ENCODE measurements at places on chromosomes 11 and 22.
A peak's percentile ranks its signal among the peaks of the same experiment; 100 is the strongest.

DNA sequence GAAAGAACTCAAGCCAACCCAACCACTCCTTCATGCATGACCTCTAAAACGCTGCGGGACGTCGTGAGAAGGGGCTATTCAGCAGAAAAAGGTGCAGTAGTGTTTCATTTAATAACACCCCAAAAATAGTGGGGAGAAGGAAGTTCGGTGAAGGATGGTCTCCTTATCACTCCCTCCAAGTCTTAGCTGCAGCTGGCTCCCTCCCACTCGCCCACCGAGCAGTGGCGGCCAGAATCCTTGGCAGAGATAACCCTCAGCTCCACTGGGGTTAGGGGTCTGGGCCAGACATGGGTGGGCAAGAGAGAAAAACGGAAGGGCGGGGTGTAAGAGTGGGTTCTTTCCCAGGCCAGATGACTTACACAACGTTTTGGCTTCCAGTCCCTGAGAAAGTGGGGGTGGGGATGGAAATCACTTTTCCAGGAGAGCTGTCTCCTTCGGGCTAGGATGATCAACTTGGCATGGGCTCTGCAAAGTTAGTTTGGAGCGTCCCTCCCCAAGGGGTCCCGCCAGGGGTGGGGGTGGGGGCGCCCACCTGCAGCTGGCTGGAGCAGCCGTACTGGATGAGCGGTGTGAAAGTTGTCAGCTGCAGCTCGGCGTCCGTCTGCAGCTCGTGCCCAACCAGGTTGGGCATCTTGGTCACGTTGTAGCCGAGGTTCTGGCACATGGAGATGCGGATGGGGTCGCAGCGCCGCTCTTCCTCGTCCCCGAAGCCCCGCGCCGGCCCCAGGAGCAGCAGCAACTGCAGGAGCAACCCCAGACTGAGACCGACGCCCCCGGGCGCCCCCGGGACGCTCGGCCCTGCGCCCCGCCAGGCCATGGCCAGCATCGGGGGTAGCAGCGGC is 705 bp downstream of the FZD4 start:
- DNase-seq, result no peak

GRCh38 chr11:117916956-117917355 is 12.2 kb downstream of the TMPRSS13 start:
- no peak for DNase-seq

- DNase-seq, result no peak
These were observed 8.5 kb downstream of the MYRF start for GRCh38 chr11:61760946-61761345.

DNA sequence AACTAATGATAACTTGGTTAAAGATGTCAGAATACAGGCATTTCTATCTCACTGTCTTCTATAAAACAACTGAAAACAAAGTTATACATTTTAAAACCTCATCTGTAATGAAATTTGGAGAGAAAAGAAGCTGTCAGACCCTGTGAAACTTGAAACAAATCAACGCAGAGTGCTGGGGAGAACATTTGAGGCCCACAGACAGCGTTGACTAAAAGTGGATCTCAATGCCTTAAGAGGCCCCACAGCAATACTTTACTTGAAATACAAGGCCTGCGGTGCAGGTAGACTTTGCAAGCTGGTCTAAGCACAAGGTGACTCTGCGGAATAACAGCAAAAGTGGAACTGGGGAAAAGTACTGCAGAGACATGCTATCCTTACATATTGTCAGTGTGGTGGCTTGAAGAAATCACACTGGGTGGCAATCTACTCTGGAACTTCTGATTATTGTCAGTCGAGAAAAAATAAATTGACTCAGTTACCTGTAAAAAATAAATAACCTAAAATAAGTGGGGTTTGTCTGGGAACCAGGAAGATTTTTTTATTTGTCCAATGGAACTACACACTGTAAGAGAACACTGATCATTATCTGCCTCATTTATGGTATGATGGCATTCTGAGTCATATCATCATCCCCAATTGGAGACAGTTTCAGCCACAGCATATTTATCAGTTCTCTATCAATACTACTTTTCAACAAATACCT is 138.9 kb downstream of the LUZP2 start:
- DNase-seq, result no peak

DNA sequence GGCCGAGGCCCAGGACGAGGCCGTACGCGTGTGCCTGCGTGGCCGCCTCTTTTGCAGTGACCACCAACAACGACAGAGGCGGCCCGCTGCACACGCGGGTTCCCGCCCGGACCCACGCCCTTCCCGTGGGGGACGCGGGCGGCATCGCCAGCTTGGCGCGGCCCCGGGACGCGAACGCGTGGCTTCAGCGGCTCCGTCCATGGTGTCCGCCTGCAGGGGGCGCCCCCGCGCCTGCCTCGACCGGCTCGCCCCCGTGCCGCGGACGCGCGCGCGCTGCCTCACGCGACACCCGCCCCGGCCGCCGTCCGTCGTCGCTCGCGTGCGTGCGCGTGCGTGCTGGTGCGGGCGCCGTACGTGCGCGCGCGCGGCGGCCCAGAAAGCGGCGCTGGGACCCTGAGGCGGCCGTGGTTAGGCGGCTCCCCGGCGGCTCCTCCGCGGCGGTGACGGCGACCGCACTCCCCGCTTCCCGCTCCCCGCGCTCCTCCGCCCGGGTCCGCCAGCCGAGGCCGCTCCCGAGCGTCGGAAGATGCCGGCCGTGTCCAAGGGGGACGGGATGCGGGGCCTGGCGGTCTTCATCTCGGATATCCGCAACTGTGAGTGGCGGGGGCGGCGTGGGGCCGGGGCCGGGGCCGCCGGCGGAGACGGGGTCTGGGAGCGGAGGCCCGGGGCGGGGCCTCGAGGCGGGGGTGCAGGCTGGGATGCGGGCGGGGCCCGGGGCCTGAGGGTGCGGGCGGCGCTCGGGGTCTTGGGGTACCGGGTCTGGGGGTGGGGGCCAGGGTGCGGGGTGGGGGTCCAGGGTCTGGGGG is at the start of gene AP2A2:
Gene AP2A2, plus strand, starts transcription at position 375 of the 806 bp plus-strand sequence. Its CDS starts 152 bp downstream, at position 527.
- DNase-seq, result peak; percentile 73

DNA sequence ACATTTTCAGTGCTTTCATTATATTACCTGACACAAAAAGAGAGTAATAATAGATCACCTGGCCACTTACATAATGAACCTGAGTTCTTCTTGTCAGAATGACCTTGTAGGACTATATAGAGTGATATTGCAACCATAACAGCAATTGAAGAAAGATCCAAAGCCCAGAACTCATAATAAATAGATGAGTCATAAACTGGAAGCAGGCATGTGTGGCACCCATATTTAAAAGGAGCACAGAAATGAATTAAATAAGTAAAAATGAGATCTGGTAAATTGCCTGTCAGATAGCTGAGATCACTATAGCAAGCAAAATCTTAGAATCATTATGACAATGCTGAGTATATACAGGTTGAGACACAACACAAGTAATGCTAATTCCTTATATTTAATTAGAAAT is 331.8 kb downstream of the AASDHPPT start:
- DNase-seq, result no peak

Measured in stimulated activated CD8-positive, alpha-beta memory T cell treated with anti-CD3 and anti-CD28 coated beads, Interleukin-7, amount 100 ng/mL, for 4 hours (primary cell).